ENCODE measurements at places on chromosomes 12 and 14. TPM values are rescaled to one million over a fixed set of nuclear protein-coding genes. Genes with fewer than 3 reads are reported as not detected.

Gene WSCD2
- total RNA-seq = not detected

Gene SUPT16H
- 108 TPM for total RNA-seq

Gene INHBE
- total RNA-seq = 0.12 TPM

Gene PUS7L
- 3.8 TPM for total RNA-seq

Gene VIPAS39
- 14.1 TPM for total RNA-seq
